Nephron progenitor cell (in vitro differentiated cells): ENCODE measurements at places on chromosomes 7 and 10.

- no peak for DNase-seq
These were observed 81.6 kb upstream of the PRR15 start for GRCh38 chr7:29482056-29482455.

DNA sequence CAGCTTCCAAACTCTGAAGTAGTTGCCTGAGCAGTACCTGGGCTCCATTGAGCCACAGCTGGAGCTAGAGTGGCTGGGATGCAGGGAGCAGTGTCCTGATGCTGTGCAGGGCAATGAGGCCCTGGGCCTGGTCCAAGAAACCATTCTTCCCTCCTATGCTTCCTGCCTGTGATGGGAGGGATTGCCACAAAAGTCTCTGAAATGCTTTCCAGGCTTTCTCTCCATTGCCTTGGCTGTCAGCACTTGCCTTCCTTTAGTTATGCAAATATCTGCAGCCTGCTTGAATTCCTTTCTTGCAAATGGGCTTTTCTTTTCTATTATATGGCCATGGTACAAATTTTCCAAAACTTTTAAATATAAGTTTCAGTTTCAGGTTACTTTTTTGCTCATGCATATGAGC, 972.2 kb upstream of the MBL2 start:
- no peak for DNase-seq

GRCh38 chr10:110666673-110667072, 22.5 kb downstream of the RBM20 start:
- DNase-seq = no peak

- no peak for DNase-seq
These were observed 641.2 kb upstream of the VSTM2A start for GRCh38 chr7:53900856-53901528.

- DNase-seq = no peak
These were observed 111.4 kb upstream of the FGFR2 start for GRCh38 chr10:121709675-121710073.

DNA sequence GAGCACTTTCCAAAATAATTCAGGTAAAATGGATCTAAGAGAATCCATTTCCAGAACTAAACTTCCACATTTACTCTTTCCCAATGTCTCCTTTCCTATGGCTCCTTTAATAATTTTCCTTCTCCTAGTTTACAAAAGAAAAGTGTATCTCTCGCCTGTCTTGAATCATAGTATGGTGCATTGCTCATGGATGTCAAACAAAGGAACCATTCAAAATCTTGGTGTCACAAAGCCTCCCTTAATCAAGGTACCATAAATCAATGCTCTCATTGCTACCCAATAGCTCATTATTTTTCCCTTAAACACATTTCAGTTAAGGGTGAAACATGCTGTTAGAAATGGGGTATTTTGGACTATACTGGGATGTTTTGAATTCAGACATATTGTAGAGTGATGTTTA, 57.6 kb upstream of the KCNMA1 start:
- no peak for DNase-seq

DNA sequence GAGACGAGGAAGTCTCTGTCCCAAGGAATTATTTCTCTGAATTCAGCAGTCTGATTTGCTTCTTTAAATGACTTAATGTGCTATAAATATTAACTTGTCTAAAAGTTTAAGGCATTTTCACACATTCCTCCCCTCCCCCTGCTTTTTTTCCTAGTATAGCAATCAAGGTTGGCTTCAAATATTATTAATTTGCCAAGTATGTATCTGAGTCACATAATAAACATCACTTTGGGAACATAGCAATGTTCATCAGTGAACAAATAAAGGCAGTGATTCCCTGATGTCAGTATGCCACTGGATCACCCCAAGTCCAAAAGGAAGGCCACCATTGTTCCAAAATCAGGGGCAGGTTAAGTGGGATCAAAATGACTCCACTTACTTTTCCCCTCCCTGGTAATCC, 40.5 kb downstream of the PDE6C start:
- DNase-seq = no peak

- DNase-seq = no peak
These were observed 13.4 kb upstream of the CXCL12 start for GRCh38 chr10:44398271-44398670.

DNA sequence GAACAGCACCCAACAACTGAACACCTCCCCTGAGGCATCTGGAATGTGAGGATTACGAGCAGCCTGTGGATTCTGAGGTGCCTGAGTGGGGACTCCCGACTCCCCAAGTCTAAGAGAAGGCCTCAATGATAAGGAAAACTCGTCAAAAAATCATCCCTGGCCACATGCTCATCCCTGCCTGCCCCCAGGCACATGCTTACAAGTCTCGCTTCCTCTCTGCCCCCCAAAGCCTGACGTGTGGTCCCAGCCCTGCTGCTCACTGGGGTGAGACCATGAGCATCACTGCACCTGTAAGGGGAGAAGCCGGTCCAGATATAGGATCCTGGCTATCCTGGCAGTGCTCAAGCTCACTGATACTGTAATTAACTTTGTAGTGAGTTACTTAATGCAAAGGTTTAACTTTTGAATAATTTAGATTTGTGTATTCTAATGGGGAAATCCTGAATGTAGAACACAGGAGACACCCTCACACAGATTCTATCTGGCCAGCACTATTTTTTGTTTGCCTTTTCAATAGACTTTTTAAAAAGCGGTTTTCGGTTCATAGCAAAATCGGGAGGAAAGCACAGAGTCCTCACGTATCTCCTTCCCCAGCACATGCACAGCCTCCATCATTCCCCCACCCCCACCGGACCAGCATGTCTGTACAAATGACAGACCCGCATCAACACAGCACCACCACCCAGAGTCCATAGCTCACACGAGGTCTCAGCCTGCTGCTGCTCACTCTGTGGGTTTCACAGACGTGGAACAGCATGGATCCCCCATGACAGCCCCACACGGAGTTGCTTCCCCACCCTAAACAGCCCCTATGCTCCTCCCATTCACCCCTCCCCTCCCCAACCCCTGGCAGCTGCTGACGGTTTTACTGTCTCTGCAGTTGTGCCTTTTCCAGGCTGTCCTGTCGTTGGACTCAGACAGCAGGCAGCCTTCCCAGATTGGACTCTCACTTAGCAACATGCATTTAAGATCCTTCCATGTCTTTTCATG, 167.9 kb downstream of the DIP2C start:
- no peak for DNase-seq

GRCh38 chr7:437329-438251, 82.1 kb downstream of the PDGFA start:
- peak; percentile 45 for DNase-seq

GRCh38 chr7:82961240-82961639, 201.4 kb downstream of the PCLO start:
- no peak for DNase-seq

GRCh38 chr7:38973760-38974159, 3.9 kb upstream of the POU6F2 start:
- no peak for DNase-seq

- DNase-seq = no peak
These were observed 76.1 kb downstream of the GPR37 start for GRCh38 chr7:124689523-124689922.

DNA sequence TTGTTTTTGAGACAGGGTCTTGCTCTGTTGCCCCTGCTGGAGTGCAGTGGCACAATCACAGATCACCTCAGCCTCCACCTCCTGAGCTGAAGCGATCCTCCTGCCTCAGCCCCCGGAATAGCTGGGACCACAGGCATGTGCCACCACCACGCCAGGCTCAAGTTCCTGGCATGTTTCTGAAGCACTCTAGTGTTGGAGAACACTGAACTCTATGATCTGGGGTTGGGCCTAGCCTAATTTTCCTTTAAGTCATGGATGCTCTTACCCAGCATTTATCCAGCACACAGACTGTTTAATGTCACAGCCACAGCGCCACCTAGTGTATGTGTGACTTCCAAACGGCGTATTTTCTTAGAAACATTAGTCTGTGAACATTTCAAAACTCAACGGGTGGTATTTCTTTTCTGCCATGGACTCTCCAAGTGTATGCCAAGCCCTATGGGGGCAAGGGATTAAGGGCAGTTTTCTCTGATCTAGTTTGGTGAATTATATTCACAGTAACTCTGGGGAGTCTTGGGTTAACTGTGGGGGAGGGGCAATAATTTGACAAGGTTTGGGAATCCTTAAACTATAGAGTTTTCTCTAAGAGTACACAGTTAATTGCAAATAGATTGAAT, 91.8 kb downstream of the CREM start:
- peak; percentile 82 for DNase-seq

GRCh38 chr10:13224210-13224995, 9.8 kb downstream of the UCMA start:
- DNase-seq = peak; percentile 15

- DNase-seq = no peak
These were observed 69.0 kb downstream of the CREB3L2 start for GRCh38 chr7:137932881-137933269.

- no peak for DNase-seq
These were observed 13.9 kb downstream of the VENTX start for GRCh38 chr10:133251388-133252222.

DNA sequence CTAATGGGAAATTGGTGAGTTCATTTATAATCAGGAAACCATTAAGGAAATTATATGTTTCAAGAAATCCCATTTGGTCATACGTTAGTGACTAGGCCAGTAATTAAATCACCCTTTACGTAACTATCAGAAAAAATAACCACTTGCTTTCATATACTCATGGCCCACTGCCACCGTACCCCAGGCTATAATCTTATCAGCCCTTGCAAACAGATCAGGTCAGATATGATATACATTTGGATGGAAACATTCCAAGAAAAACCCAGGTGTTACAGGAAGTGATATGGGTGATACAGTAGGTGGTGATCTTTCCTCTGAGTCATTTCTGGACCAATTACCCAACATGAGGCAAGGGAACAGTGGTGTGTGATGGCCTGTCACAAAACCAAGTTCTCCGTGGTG, 481.0 kb upstream of the SEMA3A start:
- DNase-seq = no peak

DNA sequence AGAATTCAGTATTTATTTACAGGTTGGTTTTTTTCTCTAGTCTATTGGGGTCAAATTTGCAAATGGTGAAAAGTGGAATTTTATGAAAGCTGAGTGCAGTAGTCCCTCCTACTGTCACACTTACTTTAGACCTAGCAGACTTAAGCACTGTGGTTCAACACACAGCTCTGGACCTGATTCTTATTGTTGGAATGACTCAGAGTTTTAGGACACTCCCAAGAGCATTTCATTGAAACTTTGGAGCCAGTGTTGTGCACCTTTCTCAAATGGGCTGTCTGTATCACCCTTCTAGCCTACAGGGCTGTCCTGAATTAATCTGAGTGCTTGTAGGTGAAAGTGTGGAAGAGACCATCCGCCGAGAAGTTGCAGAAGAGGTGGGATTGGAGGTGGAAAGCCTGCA, 16.1 kb downstream of the NUDT13 start:
- no peak for DNase-seq

GRCh38 chr7:815284-816216, 16.7 kb upstream of the SUN1 start:
- DNase-seq = peak; percentile 88

- no peak for DNase-seq
These were observed 83.5 kb downstream of the TNS3 start for GRCh38 chr7:47498229-47499056.

DNA sequence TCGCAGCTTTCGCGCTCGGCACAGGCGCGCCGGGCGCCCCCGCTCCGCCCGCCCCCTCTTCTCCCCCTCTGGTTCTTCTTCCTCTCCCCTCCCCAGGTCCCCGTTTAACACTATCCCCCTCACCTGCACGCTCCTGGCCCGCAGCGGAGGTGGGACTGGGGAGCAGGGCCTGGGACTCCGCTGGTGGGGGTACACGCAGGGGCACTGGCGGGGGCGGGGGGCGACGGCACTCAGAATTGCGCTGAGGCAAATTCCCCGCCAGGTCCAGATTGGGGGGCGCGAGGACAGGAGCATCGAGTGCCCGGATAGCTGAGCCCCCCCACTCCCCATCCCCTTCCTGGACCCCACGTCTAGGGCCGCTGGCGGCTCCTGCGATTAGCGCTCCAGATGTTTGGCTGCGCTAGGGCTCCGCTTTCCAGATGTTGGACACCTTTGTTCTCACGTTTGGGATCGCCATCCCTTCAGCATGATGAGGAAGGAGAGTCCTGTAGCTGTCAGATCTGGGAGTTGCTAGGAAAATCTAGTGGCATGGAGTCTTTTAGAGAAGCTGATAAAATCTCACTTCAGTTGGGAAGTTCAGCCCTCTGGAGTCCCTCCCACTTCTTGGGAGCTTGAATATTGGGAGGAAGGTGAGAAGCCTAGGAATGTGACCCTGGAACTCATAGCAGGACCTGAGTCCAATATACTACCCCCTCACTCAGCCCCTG, 31.4 kb upstream of the PAX2 start:
- no peak for DNase-seq

DNA sequence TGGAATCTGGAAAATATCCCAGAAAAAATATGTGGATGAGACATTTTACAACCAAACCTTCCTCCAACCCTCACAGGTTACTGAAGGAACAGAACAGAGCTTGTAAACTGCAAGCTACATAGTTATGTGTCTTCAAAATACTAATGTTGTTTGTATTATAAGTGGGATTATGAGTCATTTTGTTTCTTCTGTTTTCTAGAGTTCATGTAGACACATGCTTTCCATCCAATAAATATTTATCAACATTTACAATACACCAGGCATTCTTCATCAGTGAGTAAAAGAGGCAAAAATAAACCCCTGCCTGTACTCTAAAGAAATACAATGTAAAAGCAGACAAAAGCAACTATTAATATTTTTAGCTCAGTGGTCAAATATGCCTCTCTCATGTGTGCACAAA, 38.0 kb upstream of the TES start:
- no peak for DNase-seq

GRCh38 chr7:67463316-67463715, 466.7 kb downstream of the TYW1 start:
- no peak for DNase-seq

- DNase-seq = no peak
These were observed 30.3 kb upstream of the CDK1 start for GRCh38 chr10:60747817-60748469.

GRCh38 chr10:86486856-86487255, 34.7 kb downstream of the WAPL start:
- no peak for DNase-seq

- no peak for DNase-seq
These were observed 243.7 kb upstream of the PRKCQ start for GRCh38 chr10:6823770-6824169.

DNA sequence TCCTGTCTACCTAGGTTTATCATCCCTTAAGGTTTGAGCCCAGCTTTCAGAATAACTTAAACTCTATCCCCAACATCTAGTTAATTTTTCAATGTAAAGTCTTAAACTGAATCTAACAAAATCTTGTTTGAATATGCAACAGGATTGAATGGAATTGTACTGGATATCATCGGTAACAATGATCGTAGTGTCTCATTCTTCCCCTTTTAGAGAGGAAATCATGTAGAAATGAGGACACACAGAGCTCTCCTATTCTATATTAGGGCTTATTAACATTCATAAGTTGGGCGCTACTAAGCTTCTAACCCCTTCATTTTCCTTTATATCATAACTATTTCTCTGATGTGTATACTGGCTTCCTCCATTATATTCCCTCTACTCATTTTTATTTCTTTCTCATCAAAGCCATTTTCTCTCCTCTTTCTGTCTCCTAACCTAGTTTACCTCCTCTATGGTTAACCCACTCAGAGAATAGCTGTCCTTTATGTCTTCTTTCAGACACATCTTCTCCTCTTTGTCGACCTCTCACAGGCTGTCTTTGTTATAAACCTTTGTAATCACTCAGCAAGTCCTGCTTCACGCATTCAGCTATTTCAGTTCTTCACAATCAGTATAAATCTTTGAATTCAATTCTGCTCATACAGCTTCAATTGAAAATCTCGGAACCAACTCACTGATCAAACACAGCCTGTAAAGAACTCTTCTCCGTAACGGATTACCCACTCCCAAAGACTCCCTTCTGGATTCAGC, 1019.0 kb upstream of the C7orf33 start:
- DNase-seq = no peak
